ENCODE measurements at places on chromosomes 5 and 9. TPM values are rescaled to one million over a fixed set of nuclear protein-coding genes. Genes with fewer than 3 reads are reported as not detected.
A peak's percentile ranks its signal among the peaks of the same experiment; 100 is the strongest.

DNA sequence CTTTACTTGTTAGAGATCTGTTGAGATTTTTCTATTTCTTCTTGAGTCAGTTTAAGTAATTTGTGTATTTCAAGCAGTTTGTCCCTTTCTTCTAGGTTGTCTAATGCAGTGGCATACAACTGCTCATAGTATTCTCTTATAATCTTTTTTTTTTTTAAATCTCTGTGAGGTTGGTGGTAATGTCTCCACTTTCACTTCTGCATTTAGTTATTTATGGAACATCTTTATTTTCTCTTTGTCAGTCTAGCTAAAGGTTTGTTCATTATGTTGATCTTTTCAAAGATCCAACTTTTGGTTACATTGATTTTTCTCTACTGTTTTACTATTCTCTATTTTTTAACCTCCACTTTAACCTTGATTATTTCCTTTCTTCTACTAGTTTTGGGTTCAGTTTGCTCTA, 13.8 kb downstream of the FOXE1 start:
- DNase-seq = peak; percentile 26
- peaks cover 6% of the 10 kb centered on the region for H3K4me1 ChIP-seq
- peaks cover 2% of the 10 kb centered on the region for H3K27me3 ChIP-seq
- no peak overlapping the region for H3K27ac ChIP-seq
- H3K36me3 ChIP-seq = no peaks in the 10 kb centered on the region

DNA sequence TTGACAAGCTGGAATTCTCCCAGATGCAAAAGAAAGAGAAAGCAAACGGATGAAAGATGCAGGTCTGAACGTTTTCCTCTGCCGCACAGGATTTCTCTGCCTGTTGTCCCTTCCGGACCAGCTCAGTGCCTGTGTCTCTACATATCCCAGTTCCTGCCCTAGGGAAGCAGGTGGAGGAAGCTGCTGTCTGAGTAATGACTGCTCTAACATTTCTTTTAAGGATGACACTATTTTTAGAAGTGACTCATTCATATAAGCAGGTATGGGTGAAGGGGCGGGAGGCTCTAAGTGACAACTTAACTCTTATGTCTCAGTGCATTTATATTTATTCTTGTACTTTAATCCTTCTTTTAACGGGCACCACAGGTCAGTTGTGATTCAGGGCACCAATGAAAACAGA, 128.8 kb downstream of the SLC24A2 start:
- H3K27ac ChIP-seq = no peak overlapping the region
- DNase-seq = no peak
- no peak overlapping the region for H3K4me3 ChIP-seq
- H3K36me3 ChIP-seq = no peaks in the 10 kb centered on the region
- no peaks in the 10 kb centered on the region for H3K27me3 ChIP-seq

Gene ARHGEF28
- total RNA-seq = 0.19 TPM

GRCh38 chr9:99345942-99346341, 123.9 kb downstream of the SEC61B start:
- H3K4me1 ChIP-seq = no peaks in the 10 kb centered on the region
- H3K4me3 ChIP-seq = no peak overlapping the region
- no peak for DNase-seq

- no peak overlapping the region for H3K27ac ChIP-seq
- H3K4me1 ChIP-seq = peaks cover 10% of the 10 kb centered on the region
- H3K4me3 ChIP-seq = no peak overlapping the region
- DNase-seq = no peak
- H3K36me3 ChIP-seq = no peaks in the 10 kb centered on the region
Measured at GRCh38 chr5:141910271-141910673, 13.4 kb upstream of the DELE1 start.

GRCh38 chr5:68345171-68345570, 129.6 kb downstream of the PIK3R1 start:
- no peak overlapping the region for H3K4me3 ChIP-seq
- no peaks in the 10 kb centered on the region for H3K27me3 ChIP-seq
- peaks cover 21% of the 10 kb centered on the region for H3K4me1 ChIP-seq
- no peaks in the 10 kb centered on the region for H3K36me3 ChIP-seq
- DNase-seq = no peak

DNA sequence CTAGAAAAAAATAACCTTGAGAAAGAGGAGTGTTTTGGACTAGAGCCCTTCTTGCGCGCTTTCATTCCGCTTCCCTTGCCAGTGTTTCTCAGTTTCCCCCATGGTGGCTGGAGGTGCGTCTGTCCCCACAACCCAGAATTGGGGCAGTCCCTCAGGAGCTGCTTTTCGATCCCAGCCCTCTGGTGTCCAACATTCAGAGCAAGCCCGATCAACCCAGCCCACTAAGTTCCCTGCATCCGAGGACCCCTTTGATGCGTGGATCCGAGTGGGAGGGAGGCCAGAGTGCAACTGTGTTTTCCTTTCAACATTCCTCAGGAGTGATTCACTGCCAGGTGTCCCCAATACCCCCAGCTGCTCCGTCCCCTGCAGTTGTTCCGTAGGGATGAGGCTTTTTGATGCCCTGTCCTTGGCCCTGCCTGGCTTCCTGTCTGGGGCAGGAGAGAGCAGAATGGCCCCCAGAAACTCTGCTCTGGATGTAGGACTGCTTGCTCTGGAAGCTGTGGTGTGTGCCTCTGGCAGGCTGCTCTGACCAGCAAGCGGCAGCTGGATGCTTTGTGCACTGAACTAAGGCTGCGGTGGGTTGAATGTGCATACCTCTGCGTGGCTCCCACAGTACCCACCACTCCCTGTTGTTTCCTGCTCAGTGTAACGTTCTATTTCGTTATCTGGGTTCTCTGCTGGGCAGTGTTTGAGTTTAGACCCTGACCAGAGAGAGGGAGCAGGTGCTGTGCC, 117.5 kb downstream of the BOD1 start:
- H3K4me1 ChIP-seq = no peaks in the 10 kb centered on the region
- H3K27ac ChIP-seq = no peak overlapping the region
- peaks cover 3% of the 10 kb centered on the region for H3K27me3 ChIP-seq
- DNase-seq = no peak
- no peak overlapping the region for H3K4me3 ChIP-seq

- no peak overlapping the region for H3K27ac ChIP-seq
- peak overlapping the region; percentile 36 for H3K4me3 ChIP-seq
- H3K36me3 ChIP-seq = no peaks in the 10 kb centered on the region
- H3K4me1 ChIP-seq = peaks cover 9% of the 10 kb centered on the region
- H3K27me3 ChIP-seq = peaks cover 3% of the 10 kb centered on the region
- DNase-seq = no peak
Measured at GRCh38 chr5:141484310-141484640, 555 bp upstream of the PCDHGC4 start.

GRCh38 chr5:56080375-56081052, 85.8 kb upstream of the IL6ST start:
- peak overlapping the region; percentile 84 for H3K27ac ChIP-seq
- H3K27me3 ChIP-seq = no peaks in the 10 kb centered on the region
- H3K36me3 ChIP-seq = no peaks in the 10 kb centered on the region
- peaks cover 21% of the 10 kb centered on the region for H3K4me1 ChIP-seq

Gene NDST1
- total RNA-seq = 47.9 TPM

- no peaks in the 10 kb centered on the region for H3K36me3 ChIP-seq
- no peak overlapping the region for H3K27ac ChIP-seq
- no peak for DNase-seq
- no peaks in the 10 kb centered on the region for H3K4me1 ChIP-seq
- H3K4me3 ChIP-seq = no peak overlapping the region
Measured at GRCh38 chr5:73437101-73437776, 11.3 kb downstream of the FOXD1 start.

Gene ANKRD20A1
- 0.33 TPM for total RNA-seq

Measured in GM12878 (cell line).